ENCODE measurements at places on chromosomes 4 and X.

- DNase-seq, result no peak
Measured at GRCh38 chrX:19347916-19348315, 4.2 kb downstream of the PDHA1 start.

DNA sequence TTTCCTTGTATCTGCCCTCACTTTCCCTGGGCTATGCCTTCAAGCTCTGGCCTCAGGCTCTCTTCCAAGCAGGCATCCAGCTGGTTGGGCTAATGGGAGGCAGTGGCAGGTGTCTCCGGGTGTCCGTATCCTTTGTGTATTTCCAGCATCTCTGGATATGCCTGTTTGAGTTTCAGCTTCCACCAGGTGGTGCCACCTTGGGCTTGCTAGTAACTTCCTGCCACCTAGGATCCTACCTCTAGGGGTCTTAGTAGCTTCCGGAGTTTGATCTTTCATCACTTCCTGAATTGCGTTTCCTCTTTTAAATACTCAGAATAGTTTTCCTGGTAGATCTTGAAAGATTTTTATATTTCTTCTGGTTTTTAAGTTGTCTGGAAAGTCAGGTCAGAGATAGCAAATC, 23.2 kb upstream of the ANOS1 start:
- no peak for DNase-seq

DNA sequence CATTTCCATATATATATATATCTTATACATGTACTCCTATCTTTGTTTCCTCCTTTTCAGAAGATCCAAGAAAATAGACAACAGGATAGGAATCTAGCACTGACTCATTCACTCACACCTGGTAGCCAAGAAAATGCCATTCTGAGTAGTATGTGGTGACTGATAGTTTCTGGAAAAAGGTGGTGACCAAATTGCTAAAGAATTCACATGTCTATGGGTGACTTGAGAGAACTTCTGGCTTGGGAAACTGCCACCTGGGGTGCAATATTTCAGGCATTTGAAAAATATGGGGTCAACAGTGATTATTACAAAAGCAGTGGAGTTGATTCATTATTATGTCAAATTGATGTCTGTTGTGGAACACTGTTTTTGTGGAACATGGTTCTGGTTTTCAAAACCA, 605.1 kb downstream of the PCDH18 start:
- DNase-seq, result no peak

- DNase-seq, result peak; percentile 29
Measured at GRCh38 chrX:20382518-20383297, 116.0 kb upstream of the RPS6KA3 start.

DNA sequence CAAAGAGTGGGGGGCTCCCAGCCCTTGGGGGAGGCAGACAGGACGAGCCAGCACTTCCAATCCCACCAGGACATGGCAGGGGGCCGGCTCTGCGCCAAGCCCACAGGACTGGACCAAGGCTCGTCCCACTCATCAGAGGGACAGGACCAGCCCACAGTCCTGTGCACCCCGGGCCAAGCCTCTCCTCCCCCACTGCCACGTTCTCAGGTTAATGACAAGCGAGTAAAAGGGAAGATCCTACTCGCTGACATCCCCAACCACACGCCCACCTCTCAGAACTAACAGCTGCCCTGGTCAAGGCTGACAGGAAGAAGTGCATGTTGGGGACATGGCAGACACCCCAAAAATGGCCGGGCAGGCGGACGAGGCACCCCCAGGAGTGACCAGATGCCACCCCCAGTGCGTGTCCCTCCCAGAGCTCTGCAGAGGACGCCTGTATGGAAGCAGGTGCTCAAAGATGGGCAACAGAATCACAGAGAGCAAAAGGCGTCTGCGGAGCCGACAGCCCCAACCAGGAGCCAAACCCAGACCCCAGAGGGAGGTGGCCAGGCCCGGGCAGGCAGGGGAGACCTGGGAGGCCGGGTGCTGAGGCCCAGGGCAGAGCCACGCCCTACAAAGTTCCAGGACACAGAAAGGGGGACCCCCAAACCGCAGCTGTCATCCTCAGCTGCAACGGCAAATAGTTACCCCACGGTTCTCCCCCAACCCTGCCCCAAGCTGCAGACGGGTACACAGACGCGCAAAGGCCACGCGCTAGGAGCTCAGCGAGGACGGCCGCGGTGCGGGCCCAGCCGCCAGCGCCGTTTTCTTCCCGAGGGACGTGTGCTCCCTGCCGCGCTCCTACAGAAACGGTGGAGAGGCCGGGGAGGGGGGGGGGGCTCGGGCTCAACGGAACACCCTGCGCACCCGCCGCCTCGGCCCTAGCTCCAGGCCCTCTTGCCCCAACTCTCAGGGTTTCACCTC, 1.7 kb downstream of the CTBP1 start:
- peak; percentile 24 for DNase-seq

DNA sequence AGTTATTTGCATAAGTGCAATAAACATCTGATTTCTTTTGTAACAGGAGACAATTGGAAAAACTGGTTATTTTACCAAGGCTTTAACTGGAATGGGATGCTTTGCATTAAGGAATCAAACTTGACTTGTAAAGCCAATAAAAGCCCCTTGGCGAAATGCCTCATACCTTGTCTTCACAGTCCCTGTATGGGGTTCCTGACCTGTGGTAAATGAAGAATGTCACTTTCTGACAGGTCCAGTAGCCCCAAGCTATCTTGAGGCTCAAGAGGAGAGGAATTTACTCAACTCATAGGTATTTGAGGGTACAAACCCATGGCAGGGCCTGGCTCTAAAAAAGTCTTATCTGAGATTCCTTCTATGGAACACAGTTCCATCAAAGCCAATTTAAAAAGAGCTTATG, 78.0 kb downstream of the ACOX3 start:
- DNase-seq, result no peak

Measured in stimulated activated CD4-positive, alpha-beta T cell treated with anti-CD3 and anti-CD28 coated beads, Interleukin-4, amount 100 ng/mL, for 24 hours (primary cell).